ENCODE measurements at places on chromosomes 5 and 9.

DNA sequence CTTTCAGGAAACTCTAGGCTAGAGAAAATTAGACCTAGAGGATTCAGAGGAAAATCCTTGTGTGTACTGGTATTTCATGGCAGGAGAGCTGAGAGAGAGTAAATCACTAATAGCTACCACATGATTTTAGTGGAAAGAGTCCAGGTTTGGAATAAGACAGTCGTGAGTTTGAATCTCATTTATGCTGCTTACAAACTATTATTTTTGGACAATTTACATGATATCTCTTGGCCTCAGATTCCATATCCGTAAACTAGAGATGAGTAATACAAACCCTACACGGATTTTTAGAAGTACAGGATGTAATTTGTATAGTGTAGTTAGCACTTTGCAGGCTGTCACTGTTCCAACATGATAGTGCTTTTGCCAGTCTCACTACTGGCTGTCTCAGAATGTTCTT, 2.7 kb downstream of the IL31RA start:
- DNase-seq, result no peak

DNA sequence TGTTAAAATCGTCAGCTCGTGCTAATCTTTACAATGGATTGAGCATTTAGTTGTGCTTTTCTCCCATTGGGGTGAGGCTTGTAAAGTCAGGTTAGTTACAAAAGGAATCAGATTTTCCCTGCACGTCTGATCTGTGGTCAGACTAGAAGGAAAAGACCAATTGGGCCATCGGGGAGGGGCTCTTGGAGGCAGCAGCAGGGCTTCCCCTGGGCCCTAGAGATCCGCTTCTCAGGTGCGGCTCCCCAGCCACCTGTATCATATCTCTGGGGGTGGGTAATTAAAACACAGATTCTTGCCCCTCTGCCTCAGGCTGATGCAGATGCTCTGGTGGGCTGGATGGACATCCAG, 200.3 kb downstream of the HSPA4 start:
- no peak for DNase-seq

DNA sequence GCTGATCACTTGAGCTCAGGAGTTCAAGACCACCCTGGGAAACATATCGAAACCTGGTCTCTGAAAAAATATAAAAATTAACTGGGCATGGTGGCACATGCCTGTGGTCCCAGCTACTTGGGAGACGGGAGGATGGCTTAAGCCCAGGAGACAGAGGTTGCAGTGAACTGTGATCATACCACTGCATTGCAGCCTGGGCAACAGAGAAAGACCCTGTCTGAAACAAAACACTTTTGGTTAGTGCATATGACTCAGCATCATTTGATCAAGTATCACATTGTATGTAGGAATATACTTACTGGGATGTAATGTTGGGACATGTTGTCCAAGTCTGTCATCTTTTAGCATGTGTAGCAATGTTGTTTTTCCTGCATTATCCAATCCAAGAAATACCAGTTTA, 12.0 kb downstream of the SAR1B start:
- DNase-seq, result no peak

- no peak for DNase-seq
These were observed 43.7 kb upstream of the SELENOP start for GRCh38 chr5:42855386-42855785.

- no peak for DNase-seq
These were observed 72.8 kb downstream of the PRRT1B start for GRCh38 chr9:131618071-131618479.

DNA sequence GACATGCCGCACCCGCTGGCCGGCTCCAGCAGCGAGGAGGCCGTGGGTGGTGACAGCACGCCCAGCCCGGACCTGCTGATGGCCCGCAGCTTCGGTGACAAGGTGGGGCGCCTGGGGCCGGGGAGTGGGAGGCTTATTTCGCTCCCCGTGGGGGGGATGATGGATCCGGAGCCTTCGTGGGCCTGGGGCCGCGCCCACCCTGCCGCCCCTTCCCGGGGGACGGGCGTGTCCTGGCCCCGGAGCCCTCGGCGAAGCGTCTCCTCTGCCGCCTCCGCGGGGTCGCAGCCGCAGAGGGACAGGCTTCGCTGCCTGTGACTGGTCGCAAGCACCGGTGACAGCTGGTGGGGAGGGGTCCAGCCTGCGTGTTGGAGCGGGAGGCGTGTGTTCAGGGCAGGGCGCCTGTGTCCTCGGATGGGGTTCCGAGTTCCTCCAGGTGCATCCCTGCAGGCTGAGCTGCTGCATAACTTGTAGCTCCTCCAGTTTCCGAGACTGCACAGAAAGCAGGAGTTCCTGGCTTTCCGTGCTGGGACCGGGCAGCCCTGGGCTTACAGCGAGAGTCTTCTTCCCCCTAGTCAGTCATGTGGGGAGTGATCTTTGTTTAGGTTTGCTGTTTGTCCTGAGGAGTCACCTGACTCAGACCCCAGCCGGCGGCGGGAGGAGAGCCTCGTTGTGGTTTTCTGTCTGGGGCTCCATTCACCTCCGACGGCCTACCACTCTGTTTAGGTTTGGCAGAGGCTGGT, 666 bp downstream of the SNX30 start:
- no peak for DNase-seq

DNA sequence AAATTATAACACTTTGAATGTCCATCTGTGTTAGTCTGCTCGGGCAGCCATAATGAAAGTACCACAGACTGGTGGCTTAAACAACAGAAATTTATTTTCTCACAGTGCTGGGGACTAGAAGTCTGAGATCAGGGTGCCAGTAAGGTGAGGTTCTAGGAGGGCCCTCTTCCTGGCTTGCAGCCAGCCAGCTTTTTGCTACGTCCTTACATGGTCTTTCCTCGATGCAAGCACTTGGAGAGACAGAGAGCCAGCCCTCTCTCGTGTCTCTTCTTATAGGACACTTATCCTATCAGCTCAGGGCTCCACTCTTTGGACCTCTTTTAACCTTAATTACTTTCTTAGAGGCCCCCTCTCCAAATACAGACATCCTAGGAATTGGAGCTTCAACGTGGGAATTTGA, 351.8 kb downstream of the SPOCK1 start:
- no peak for DNase-seq

GRCh38 chr5:40746703-40747102, 9.1 kb downstream of the TTC33 start:
- no peak for DNase-seq

DNA sequence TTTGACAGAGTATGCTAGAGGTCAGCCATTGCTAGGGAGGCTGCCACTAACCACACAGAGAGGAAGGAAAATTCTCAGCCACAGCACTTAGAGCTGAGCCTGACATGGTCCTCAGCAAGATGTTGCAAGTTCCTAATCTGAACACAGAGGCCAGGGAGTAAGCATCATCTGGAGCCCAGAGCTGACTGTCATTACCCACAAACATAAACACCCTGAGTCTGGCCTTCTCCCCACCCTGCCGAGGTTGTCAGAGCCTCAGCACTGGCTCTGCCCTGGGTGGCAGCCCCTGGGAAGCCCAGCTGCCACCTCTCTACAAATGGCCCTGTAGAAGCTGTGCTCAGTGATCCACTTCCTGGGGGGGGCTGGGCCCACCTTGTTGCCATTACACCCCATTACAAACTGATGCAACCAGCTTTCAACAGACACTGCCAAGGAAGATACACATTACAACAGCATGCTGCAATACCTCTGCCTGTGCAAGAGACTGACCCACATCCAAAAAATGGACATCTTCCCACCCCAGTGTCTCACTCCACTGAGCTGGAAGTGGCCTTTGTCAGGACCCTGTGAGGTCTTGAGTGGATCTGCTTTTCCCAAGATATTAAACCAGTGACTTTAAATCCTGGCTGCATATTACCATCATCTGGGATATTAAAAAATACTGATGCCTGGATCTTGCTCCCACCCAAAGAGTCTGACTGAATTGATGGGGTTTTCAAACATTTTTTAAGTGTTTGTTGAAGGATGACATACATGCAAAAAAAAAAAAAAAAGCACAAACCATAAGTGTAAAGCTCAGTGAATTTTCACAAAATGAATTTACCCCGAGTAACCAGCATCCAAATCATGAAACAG, 33.0 kb downstream of the IRF1 start:
- DNase-seq, result no peak

GRCh38 chr9:109124121-109124520, 4.4 kb upstream of the TMEM245 start:
- DNase-seq, result no peak

- DNase-seq, result no peak
These were observed 581.8 kb downstream of the TAF11L14 start for GRCh38 chr5:18216016-18216415.

- DNase-seq, result no peak
These were observed 72.0 kb downstream of the ANKRD33B start for GRCh38 chr5:10635867-10636350.

- DNase-seq, result no peak
These were observed 113.2 kb downstream of the CDH18 start for GRCh38 chr5:19874811-19875210.

GRCh38 chr5:35285011-35285410, 54.7 kb upstream of the PRLR start:
- no peak for DNase-seq

DNA sequence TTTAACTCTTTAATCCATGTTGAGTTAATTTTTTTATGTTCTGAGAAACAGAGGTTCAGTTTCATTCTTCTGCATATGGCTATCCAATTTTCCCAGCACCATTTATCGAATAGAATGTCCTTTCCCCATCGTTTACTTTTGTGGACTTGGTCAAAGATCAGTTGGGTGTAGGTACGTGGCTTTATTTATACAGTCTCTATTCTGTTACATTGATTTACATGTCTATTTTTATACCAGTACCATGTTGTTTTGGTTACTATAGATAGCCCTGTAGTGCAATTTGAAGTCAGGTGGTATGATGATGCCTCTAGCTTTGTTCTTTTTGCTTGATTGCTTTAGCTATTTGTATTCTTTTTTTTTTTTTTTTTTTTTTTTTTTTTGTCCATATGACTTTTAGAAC, 462.0 kb downstream of the HTR1A start:
- no peak for DNase-seq
